Vagina (tissue), 2 donors: ENCODE measurements at places on chromosomes 16 and 17.

DNA sequence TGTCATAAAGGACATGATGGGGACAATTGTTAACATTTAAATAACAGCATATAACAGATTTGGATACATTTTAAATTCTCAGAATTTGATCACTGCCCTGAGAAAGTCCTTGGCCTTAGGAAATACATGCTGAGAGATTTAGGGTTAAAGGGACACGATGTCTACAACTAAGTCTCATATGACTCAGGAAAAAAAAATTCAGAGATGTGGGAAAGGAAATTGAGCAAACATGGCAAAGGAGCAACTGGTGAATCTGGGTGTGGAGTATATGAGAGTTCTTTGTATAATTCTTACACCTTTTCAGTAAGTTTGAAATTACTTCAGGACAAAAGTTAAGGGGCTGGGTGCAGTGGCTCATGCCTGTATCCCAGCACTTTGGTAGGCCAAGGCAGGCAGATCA, 18.2 kb downstream of the MPP3 start:
- DNase-seq: no peak

GRCh38 chr17:10089196-10089804, 109.1 kb downstream of the GAS7 start:
- no peak for DNase-seq

- DNase-seq: no peak
Observed at GRCh38 chr17:64133546-64134215, 3.7 kb upstream of the ERN1 start.

DNA sequence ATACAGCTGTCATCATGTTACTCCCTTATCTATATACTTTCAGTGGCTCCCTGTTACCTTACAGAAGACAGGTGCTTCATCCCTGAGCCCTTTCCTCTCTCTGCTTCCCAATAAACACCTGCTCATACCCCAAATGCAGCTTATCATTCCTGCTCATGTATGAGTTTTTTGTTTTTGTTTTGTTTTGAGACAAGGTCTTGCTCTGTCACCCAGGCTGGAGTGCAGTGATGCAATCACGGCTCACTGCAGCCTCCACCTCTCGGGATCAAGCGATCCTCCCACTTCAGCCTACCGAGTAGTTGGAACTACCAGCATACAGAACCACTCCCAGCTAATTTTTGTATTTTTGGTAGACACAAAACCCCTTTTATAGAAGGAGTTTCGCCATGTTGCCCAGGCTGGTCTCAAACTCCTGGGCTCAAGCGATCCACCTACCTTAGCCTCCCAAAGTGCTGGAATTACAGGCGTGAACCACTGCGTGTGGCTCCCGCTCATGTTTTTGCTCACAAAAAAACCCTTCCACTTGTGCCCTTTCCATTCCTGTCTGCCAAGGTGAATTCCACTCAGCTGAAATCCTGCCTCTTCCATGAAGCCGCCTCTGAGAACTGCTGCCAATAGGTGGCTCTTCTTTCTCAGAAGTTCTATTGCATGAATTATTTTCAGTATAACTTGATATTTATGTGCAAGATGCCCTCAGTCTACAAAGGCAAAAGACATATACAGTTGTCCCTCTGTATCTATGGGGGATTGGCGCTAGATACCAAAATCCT, 7.9 kb upstream of the RNF157 start:
- DNase-seq: no peak

GRCh38 chr16:46739934-46740333, 8.2 kb downstream of the MYLK3 start:
- DNase-seq: no peak

GRCh38 chr17:80829166-80829813, 162.4 kb upstream of the CHMP6 start:
- no peak for DNase-seq

DNA sequence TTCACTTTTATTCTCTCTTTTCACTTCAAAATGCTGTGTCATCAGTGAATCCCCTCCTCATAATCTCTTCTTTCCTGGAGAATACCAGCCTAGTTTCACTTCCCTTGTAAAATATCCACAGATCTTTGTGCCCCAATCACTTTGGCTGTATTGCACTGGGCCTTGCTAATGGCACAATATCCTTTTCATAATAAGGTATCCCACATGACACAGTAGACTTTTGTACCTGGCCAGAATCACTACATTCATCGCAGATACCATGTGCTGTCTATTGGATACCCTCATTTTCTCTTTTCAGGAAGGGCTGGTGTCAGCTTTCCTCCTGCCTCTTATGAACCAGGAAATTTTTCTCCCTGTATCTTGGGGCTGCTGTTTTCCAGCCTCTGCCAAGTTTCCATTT, 25.7 kb upstream of the TOX3 start:
- DNase-seq: no peak

- no peak for DNase-seq
Observed at GRCh38 chr16:49637511-49637910, 218.4 kb downstream of the ZNF423 start.

- DNase-seq: no peak
Observed at GRCh38 chr17:56679115-56679776, 85.7 kb downstream of the NOG start.

DNA sequence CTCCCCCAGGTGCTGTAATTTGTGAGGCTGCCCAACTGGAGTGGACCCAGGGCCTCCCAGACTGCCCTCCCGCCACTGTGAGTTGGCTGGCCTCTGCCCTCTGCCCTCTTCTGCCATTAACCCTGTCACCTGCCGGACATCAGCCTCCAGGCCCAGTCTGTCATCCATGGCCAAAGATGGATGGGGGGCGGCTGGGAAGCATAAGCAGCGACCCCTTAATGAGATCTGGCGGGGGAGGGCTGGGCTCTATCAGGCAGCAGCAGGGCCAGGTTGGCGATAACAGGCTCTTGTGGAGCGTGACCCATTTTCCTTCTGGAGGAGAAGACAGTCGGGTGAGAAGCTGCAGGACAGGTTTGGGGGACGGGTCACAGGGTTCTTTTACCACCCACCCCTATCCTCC, 25.3 kb downstream of the CDK5RAP3 start:
- DNase-seq: no peak

DNA sequence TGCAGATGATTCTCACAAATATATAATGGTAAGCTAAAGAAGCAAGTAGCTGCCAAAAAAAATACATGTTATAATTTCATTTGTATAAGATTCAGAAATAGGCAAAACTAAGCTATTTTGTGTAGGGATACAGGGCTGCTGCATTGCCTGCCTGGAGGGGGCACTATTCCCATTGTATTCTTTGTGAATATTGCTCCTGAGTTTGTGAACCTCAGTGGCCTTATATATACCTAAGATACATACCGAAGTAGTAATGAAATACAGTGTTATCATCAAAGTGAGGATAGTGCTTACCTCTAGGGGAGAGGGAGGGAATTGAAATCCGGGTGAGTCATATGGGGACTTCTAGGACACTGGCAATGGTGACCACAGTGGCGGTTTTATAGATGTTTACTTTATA, 53.5 kb downstream of the C17orf58 start:
- no peak for DNase-seq

GRCh38 chr16:57134982-57135381, 42.6 kb downstream of the CPNE2 start:
- no peak for DNase-seq

DNA sequence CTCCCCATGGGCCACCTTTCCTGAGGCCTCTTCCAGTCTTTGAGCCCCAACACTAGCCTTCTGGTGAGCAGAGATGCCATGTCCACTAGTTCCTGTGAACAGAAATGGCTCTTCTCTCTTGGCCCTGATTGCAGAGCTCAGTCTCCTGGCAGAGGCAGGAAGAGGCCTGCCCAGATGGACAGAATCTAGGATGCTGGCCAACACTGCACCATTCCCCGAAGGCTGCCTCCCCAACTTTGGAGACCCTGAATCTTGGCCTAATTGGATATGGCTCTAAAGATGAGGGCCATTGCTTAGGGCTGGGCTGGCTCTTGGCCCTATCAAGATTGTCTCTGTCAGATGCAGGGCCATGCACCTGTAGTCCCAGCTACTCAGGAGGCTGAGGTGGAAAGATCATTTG, 18.0 kb upstream of the DYNLL2 start:
- DNase-seq: no peak

DNA sequence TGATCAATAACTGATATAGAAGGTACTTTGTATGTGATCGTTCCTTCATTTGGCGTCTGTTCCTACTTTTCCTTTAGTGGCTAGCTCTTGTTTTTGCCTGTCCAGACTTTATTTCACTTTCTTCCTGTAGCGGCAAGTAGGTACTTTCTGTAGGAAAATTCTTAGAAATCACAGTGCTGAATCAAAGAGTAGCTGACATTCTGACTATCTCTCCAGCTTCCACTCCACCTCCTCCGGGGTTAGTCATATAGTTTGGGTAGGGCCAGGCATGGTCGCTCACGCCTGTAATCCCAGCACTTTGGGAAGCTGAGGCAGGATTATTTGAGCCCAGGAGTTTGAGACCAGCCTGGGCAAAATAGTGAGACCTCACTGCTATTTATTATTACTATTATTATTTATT, 29.9 kb upstream of the PAFAH1B1 start:
- no peak for DNase-seq

DNA sequence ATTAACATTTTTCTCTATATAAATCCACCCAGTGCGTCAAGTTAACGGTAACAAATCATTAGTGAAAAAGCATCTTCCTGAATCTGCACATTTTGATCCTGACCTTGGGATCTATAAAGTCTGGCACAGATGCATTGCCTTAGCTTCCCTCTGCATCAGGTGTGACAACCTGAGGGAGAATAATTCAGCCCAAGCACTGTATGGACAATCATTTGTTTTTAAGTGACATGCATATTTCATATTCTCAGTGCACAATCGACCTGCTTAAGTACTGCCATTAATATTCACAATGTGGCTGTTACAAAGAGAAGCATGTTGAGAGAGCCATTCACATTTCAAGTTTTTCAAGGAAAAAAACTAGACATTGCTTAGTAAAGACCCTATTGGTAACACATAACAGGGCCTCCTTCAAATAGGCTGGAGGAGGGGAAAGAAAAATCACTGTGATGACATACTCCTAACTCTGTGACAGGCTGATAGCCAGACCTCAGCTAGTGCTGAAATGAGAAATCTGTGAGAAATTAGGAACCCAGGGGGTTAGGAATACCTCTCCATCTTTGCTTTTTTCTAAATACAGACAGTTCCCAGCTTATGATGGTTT, 505.3 kb upstream of the CDH5 start:
- DNase-seq: no peak

GRCh38 chr17:43552229-43552837, 6.2 kb upstream of the ETV4 start:
- DNase-seq: no peak

DNA sequence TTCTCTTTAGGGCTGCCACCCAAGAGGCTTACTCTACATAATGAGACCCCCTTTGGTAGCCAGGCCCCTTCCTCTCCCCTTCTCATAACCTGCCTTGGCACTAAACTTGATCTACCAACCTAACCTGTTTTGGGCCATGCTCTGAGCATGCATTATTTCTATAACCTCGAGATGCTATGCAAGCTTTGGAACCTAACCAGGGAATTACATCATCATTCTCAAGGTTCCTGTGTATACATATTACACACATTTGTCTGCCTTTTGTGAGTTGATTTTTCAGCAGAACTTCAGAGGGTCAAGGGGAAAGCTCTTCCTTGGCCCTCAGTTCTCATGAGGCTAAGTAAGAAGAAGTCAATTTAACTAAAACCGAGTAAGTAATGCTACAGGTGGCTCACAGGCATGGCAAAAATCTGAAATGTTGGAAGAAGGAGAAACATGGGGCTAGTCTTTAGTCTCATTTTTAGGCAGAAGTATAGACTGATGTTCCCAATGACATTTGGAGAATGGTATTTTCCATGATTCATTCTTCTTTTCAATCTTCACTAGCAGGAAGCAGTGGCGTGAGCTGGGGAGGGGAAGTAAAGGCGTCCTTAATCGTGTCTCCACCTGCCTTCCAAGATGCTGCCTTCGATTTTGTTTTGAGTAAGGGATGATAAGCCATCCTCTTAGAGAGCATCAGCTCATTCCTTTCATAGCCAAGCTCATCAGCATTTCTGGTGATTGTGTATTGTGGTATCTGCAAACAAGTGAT, 308.4 kb downstream of the ABCC12 start:
- DNase-seq: no peak

- no peak for DNase-seq
Observed at GRCh38 chr16:78100112-78100467, 636 bp downstream of the WWOX start.

DNA sequence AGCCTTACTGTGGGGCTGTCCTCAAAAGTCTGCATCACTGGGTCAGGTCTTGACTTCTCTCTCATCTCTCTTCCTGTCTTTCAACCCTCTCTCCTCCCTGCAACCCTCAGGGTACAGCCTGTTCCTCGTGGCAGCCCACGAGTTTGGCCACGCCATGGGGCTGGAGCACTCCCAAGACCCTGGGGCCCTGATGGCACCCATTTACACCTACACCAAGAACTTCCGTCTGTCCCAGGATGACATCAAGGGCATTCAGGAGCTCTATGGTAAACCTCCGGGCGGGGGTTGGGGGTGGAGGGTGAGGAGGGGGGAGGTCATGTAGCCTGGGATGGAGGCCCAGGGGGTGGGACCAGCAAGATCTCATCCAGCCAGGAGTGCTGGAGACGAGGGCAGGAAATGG, 12.7 kb downstream of the MMP2 start:
- DNase-seq: peak; percentile 88

DNA sequence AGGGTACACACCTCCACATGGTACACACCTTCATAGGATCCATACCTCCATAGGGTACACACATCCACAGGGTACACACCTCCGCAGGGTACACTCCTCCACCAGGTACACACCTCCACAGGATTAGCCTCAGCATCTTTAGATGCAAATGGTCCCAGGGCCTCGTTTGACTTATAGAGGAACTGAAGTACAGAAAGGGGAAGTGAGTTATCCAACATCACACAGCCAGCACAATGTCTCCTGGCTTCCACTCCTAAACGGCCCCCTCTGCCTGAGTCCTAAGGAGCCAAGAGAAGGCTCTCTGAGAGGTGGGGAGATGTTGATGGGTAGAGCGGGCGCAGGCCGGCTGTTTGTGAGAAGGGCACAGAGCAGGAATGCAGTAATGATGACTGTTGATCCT, 12.0 kb downstream of the FOXN1 start:
- no peak for DNase-seq
